Activated T-helper 1 cell treated with anti-CD3 and anti-CD28 coated beads, Interleukin-12 subunit alpha, Interleukin-12 subunit beta, Interleukin-2, Interleukin-4 antibody, amounts not matched to agents 30 ng/mL and 10 ng/mL and 1 ng/mL, durations not matched to agents 14 hours and 24 hours and 36 hours (primary cell): ENCODE measurements at places on chromosomes 16 and 17. TPM values are rescaled to one million over a fixed set of nuclear protein-coding genes. Genes with fewer than 3 reads are reported as not detected.

ZNF174 gene
- total RNA-seq: 9.9 and 10.6 TPM in 2 replicates

DNA sequence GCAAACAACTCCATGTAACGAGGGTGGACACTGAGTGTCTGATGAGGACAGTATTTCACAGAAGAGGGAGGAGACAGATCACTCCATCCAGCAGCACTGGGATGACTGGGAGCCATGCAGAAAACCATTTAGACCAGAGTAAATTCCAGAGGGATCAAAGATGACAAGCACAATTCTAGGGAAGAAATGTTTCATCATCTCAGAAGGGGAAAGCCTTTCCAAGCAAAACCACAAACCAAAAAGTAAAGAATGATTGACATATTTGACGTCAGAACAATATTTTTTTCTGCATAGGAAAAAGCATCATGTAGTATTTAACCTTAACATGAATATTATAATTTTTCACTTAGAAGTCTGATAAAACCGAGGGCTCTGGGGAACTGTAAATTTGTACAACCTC, 4.8 kb downstream of the DNASE1 start:
- no peak for DNase-seq

- no peak for DNase-seq
Measured at GRCh38 chr16:77499373-77500285, 64.8 kb upstream of the ADAMTS18 start.

DNA sequence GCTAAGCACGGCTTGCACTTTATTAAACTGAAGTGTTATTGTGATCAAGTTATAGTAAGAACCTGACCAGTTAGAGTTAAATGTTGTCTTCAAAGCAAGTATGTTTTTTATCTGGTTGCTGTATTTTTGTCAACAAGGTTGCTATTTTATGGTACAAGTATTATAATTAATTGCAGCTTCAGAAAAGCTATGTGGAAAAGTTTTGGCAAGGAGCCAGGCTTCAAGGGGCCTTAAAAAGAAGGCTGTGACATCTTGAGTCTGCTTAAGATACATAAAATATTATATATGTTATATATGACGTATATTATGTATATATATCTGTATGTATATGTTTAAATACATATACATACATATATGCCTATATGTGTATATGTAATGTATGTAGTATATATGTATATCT, 1461.2 kb upstream of the CDH8 start:
- no peak for DNase-seq

DNA sequence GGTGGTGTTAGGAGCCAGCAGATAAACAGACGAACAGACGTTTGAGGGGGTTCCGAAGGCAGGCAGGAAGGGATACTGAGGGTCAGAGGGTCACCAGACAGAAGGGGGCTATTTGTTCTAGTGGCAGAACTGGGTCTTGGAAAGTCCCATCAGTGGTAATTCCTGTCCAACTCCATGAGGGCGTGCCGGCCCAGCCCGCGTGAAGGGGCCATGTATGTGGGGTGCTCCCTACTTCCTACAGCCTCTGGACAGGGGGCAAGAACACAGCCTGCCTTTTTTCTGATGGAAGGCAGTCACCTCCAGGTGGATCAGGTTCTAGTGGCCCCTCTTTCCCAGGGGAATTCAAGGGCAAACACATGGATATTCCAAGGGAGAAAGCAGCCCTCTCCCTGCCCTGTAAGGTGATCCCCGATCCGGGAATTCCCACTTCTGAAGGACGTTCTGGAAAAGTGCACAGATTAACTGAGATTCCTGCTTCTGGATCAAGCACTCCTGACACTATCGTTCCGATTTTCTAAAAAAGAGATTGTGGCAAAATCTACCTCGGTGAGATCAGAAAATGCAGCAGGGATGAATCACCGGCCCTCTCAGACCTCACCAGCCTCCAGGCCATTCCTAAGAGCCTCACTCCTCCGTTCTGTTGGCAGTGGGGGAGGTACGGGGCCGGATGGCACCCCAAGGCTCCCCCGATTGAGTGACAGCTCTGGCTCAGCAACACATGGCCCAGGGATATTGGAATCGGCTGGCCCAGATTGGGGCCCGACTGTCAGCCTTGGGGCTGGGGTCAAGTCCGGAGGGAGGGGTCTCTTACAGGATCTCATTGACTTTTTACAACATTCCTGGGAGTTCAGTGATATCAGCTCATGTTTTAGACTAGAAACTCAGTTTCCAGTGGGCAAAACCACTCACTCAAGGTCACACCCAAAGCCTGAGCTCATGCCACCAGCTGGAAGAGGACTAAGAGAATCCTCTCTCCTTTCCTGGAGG, 12.4 kb downstream of the STX1B start:
- DNase-seq: no peak

DNA sequence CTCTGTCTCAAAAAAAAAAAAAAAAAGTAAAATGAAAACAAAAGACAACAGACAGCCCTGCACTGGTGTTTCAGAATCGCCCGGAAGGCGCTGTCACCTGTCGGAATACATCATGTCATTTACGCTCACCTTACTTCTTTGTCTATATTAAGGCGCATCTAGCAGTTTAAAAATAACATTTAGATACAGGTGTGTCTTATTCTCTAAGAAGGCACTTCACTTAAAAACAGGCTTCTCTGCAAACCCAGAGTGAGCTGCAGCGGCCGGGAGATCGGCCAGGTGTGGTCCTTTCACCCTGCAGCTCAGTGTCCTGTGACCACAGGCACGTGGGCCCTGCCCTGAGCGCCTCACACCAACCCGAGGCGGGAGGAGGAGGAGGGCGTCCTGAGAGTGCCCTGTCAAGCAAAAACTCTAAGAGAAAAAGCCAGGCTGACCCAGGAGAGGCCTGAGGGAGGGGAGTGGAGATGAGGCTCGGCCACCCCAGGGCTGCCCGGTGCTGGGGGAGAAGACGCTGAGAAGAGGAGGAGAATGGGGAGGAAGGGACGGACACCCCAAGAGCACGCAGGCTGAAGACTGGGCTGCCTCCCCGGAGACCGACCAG, 3.3 kb upstream of the LMF1 start:
- no peak for DNase-seq

ACSM2B gene
- total RNA-seq: not detected in 2 replicates

GRCh38 chr16:27650073-27650701, 100.2 kb downstream of the KATNIP start:
- no peak for DNase-seq

- no peak for DNase-seq
Measured at GRCh38 chr17:48487221-48487620, 43.6 kb downstream of the HOXB1 start.

- no peak for DNase-seq
Measured at GRCh38 chr17:35752945-35753764, at the start of gene GAS2L2. Gene GAS2L2, minus strand, starts transcription at chr17:35753239. Its CDS starts 389 bp downstream, at chr17:35752850.

DNA sequence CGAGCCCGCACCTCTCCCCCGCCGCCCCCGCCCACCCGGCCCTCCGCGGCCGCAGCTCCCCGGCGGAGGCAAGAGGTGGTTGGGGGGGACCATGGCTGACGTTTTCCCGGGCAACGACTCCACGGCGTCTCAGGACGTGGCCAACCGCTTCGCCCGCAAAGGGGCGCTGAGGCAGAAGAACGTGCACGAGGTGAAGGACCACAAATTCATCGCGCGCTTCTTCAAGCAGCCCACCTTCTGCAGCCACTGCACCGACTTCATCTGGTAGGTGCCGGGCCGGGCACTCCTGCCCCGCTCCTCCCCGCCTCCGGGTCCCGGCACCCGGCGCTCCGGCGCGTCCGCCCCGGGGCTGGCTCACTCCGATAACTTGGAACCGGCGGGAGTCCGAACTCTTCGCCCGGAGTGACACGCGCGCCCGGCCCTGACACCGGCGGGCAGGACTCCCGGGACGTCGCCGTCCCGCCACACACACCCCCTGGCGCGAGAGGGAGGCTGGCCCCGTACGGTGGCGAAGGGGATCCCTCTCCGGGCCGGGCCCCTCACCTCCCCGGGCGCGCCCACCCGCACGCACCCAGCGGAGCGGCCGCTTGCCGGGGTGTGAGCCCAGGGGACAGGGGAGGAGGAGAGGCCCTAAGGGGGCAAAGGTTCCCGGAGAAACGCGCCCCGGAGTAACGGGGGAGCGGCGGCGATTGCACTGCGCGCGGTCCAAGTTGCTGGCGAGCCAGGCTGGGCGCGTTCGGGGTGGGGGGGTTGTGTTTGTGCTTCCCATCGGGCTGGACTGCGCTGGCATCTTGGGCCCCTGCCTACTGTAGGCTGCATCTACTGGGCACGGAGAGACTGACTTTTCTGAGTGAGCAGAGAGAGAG, 581 bp downstream of the PRKCA start:
- peak; percentile 44 for DNase-seq

DNA sequence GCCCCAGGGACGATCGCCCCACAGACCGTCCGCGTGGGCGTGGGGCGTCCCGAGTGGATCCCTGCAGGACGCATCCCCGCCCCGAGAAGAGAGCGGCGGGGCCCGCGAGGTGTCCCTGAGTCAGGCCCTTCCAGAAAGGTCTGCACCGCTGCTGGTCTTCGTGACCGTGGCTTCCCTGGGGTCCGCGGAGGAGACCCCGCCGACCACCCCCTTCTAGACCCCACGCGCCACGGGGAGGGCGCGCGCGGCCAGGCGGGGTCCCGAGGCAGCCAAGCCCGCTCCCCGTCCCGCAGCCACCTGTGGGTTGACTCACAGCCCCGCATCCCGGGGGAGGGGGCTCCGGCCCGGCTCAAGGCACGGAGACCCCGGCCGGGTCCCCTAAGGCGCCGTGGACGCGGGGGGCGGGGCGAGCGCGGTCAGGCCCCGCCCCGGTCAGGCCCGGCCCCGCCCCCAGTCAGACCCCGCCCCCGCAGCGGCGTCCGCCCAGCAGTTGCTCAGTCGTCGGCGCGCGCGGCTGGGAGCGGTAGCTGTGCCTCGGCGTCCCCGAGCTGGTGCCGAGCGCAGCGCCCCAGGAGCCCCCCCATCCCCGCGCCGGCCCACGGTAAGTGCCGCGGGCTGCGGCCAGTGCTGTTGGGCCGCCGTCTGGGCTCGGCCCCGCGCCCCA, at the start of gene BAIAP3:
BAIAP3 (plus strand) TSS at position 497 of the 664 bp plus-strand sequence. CDS start 4,905 bp downstream, outside the sequence.
- peak; percentile 36 for DNase-seq
